Stimulated activated CD8-positive, alpha-beta memory T cell treated with anti-CD3 and anti-CD28 coated beads, Interleukin-15, amount 100 ng/mL, for 1 hour (primary cell): ENCODE measurements at places on chromosomes 3 and 15.

DNA sequence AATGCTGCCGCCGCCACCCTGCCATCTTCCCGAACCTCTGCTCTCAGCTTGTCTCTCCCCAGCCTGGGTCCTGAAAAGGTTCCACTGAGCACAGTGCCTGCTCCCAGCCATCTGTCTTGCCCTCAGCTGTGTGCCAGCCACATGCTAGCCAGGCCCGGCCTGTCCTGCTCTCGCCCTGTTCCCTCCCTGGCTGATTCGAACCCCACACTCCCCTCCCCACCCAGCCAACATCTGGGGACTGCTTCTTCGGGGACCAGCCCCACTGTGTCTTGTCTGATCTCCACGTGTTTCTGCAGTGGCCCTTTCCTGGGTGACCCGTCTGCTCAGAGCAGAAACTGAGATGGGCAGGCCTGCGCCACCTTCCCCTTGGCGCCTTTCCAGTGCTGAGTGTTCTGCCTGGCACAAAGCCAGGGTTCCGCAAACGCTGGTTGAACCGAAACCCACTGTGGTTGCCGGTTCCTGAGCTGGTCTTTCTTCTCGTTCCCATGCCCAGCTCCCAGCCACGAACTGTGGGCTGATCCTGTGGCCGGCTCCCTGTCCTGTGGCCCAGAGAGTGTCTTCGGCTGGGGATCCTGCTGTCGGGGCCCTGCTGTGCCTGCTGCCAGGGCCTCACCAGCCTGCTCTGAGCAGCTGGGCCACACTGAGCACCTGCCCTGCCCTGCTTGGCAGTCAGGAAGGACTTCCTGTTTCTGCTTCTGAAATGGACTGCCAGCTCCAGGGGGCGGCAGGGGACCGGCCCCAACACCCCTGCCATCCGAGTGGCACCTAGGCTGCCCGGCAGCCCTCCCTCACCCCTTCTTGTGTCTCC lies 62.7 kb upstream of the KLF13 start:
- peak; percentile 56 for DNase-seq

GRCh38 chr3:41007399-41007798 lies 191.9 kb upstream of the CTNNB1 start:
- no peak for DNase-seq

DNA sequence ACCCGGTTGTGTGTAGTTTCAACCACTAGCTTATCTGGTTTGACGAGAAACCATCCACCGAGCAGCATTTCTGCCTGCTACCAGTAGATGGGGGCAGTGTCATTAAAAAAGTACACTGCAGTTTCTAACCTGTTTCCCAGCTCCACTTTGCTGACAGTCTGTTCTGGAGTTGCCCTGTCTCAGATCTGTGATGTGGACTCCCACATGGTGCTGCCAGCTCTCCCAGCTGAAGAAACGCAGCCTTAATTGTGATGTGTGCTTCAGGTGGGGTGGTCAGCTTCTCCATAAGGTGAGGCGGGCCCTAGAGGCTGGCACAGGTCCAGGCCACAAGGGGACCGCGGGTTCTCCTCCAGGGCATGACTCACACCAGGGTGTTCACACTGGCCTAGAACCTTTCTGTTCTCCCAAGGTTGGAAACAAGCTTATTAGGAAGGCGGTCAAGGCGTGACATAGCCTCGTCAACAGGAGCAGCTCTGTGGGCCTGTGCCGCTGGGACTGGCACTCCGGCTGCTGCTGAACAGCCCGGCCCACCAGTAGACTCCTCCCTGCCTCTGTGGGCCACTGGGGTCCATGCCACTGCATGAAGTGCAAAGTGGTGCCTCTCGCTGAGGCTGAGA lies 2.9 kb upstream of the FAM43A start:
- DNase-seq: peak; percentile 40

GRCh38 chr3:40915346-40915865 lies 283.9 kb upstream of the CTNNB1 start:
- DNase-seq: no peak
